Stimulated activated CD8-positive, alpha-beta memory T cell treated with anti-CD3 and anti-CD28 coated beads, Interleukin-2, amount 100 ng/mL, for 1 hour (primary cell): ENCODE measurements at places on chromosomes 7 and 10.

DNA sequence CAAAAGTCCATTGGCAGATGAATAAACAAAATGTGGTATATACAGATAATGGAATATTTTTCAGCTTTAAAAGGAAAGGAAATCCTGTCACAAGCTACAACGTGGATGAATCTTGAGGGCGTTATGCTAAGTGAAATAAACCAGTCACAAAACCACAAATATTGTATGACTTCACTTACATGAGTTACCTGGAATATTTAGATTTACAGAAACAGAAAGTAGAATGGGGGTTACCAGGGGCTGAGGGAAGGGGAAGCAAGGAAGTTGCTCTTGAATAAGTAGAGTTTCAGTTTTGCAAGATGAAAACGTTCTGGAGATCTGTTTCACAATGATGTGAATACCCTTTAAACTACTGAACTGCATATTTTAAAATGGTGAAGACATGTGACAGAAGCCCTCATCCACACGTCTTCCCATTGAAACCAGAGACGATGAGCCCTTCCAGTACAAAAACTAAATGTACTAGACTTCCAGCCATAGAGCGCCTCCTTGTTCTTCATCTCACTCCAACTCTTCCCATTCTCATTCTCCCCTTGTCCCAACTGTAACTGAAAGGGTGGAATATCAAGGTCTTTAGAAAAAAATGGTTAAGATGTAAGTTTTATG is 62.4 kb downstream of the MICU1 start:
- DNase-seq = no peak

DNA sequence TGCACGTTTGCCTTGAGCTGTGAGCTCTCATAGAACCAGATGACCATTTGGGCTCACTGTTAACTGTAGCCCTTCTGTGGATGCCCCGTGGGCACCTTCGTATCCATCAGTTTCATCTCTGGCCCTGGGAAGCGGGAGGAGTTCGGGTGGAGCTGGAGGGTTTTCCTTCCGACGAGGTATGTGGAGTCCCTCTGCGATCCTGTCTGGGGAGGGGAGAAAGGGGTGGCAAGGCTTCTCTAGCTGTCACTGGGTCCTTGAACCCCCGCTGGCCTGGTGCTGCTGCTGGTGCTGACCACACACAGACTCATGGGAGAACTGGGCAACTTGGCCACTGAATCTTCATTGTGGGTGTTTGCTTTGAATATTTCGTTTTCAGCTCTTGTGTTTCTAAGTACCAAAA is 32.7 kb downstream of the INPP5A start:
- DNase-seq = no peak

- DNase-seq = no peak
Measured at GRCh38 chr10:283916-284356, 148.7 kb downstream of the ZMYND11 start.

DNA sequence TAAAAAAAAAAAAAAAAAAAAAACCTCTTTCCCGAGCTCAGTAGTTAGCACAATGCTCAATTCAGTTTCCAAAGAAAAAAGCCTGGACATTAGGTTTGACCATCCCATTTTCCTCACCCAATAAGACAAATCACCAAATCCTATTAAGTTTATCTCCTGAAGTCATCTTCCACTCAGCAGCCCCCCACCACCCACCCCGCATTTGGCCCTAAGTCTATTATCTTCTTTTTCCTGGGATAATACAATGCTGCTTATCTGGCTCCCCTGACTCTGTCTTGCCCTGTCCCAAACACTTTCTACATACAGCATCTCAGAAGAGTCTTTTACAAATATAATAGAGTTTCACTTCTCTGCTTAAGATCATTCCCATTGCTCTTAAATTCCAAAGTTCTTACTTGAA is 17.8 kb upstream of the LMOD2 start:
- no peak for DNase-seq
